Forelimb muscle (tissue), 1 donor: ENCODE measurements at places on chromosomes 1 and 21.

DNA sequence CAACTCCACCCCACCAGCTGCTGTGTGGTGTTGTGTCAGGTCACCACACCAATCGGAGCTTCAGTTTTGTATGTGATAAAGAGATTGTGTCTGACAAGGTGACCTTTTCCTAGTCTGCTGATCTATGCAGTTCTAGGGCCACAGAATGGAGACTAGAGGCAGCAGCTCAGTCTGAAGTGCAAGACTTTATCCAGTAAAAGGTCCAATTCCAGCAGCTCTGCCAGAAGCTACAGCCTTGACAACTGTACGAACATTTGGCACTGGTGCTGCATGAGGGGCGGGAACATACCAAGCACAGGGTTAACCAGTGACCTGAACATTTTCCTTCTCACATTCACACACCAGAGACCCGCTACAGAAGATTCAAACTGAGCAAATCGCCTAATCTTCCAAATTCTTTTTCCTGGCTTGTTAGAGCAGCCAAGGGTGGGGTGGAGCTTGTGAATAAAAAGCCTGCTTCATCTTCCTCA is 9.3 kb downstream of the FMO1 start:
- DNase-seq = peak; percentile 25

- no peak for DNase-seq
Measured at GRCh38 chr1:198318085-198318484, 161.3 kb downstream of the NEK7 start.

- no peak for DNase-seq
Measured at GRCh38 chr1:214361636-214362035, 80.7 kb downstream of the SMYD2 start.

- no peak for DNase-seq
Measured at GRCh38 chr1:43273708-43274107, 3.9 kb downstream of the TMEM125 start.

DNA sequence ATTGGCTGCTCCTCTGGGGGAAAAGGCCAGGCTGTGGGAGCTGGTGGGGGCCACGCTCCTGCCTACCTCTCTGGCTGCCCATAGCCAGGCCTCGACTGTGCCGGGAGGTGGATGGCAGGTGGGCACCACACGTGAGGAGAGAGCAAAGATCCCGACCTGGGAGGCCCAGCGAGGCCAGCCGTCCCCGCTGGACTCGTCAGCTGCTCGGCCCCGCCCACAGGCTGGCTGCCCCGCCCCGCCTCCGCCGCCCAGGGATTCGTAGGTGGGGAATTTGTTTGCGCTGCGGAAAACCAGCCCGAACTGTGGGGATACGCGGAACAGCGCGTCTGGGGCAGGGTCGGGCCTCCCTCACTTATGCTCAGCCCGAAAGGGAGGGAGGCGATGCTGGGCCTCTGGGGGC is 31.7 kb downstream of the TP73 start:
- no peak for DNase-seq

GRCh38 chr1:31571340-31572295 is 4.7 kb upstream of the TINAGL1 start:
- no peak for DNase-seq

DNA sequence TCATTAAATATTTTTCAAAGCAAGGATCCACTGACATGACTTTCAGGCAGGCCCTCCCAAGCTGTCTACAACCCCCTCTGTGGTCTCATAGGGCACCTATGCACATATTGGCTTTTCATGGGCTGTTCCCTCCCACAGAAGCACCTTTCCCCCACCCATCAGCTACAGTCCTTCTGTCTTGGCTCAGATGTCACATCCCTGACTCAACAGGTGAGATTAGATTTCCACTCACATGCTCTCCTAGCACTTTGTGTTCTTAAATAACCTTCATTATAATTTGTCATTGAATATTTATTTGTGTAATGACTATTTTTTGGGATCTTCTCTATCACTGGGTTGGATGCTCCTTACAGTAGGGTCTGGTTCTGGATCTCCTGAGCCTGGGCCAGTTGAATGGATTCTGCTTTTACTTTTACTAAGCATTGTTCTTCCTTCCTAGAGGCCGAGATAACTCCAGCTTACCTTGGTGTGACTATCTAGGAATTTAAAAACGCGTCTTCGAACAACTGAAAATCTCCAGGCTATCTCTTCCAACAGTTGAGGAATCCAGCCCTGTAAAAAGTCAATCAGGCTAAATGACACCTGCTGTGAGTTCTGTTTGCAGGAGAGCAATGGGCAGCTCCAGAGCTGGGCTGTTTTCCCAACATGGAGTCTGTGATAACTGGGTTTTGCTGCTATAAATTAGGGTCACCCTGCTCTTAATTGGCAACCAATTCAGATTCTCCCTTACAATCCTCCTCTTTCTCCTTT is 16.2 kb downstream of the ROR1 start:
- no peak for DNase-seq

GRCh38 chr21:46092811-46093667 is 4.9 kb upstream of the COL6A2 start:
- no peak for DNase-seq

- DNase-seq = peak; percentile 5
Measured at GRCh38 chr1:248710305-248710900, 7.8 kb upstream of the OR14I1 start.

- no peak for DNase-seq
Measured at GRCh38 chr1:181767001-181767708, 283.8 kb downstream of the CACNA1E start.

DNA sequence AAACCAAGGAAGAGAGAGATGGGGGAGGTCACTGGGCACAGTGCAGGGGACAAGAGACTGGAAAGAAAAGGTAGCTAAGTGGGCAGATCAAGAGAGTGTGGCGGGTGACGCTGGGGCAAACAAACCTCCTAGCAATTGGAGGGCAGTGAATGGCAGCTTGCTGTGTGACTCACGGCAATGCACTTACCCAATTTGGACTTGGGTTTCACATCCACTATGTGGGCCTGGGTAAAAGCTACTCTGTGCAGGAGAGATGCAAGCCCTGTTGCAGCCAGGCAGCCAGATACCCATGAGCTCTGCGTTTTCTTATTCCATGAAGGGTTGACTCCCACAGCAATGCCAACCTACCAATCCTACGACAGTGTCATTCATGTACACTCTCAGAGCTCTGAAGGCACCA is 9.5 kb downstream of the PLXNA2 start:
- no peak for DNase-seq

GRCh38 chr1:227434808-227435444 is 116.6 kb upstream of the CDC42BPA start:
- DNase-seq = no peak

GRCh38 chr1:73044241-73045036 is 762.1 kb upstream of the NEGR1 start:
- DNase-seq = no peak

- DNase-seq = no peak
Measured at GRCh38 chr1:177118901-177119300, 45.6 kb downstream of the ASTN1 start.

DNA sequence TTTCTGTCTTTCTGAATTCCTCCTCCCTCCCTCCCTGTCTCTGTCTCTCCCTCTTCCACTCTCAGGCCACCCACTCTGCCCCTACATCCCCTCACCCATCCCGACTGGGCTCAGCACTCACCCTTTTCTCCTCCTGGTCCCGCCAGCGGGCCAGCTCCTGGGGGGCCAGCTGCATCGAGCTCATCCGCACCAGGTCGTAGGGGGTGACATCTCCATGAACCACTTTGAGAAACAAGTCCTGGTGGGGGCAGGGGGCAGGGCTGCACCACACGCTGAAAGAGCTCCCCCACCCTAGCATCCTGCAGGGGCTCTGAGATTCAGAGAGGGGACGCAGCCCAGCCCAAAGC is 17.8 kb downstream of the SPOCD1 start:
- no peak for DNase-seq

DNA sequence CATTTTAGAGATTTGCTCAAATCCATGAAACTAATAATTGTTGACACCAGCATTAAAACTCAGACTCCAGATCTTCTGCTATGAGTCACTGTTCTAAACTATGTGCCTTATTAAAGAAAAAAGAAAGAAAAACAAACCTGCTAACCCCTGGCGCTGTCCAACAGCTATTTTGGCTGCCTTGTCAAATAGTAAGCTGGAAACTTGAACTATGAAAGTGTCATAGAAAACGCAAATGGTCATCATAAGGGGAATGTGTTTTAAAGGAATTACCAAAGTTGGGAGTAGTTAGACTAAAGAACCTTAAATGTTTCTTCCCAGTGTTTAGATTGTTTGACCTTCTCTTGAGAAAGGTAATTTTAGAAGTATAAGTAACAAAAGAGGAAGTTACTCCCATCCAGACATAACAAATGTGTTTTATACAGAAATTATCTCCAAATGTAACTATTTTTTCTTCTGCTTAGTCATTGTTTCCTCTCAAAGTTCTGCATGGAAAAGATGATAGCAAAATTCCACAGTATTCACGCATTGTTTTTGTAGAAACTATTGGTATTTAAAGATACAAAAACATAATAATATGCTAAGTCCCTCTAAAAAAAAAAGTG is 272.4 kb downstream of the TPR start:
- no peak for DNase-seq

GRCh38 chr21:45031571-45032191 is 42.7 kb upstream of the ADARB1 start:
- DNase-seq = no peak
